Activated CD4-positive, CD25-positive, alpha-beta regulatory T cell (primary cell): ENCODE measurements at places on chromosomes 16 and 17.

DNA sequence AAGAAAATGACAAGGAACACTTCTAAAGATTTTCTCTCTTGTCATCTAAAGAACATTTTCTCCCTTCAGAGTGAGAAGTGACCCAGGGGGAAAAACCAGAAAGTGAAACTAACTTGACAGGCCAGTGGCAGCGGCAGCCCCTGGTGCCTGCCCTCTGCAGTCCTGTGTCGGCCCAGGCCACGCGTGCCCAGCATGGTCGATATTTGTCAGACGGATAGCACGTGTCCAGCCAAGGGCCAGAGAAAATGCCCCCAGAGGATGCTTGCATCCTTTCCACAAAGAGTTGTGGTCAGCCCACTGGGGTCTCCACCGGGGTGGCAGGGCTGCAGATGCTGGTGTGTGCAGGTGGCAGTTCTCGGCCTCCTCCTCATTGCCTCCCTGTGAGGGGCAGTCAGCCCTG, 176.6 kb downstream of the RAB11FIP4 start:
- no peak for DNase-seq

DNA sequence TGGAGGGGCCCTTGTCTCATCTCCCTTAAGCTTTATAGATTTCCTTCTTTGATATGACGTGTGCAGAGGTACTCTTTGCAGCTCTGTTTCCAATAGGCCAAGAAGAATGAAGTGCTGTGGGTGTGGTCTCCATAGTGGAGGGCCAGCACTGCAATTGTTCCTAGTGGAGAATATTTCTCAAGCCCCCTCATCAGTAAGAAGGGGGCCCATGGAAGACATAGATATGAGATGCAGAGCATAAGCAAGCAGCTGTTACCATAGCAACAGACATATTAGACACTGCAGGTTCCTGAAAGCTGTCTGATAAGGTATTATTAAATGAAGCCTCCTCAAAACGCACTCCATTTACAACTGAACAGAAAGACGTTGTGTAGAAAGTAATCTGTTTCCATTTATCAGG, 240.7 kb downstream of the ZFHX3 start:
- no peak for DNase-seq

- DNase-seq, result no peak
These were observed 24.2 kb downstream of the KATNB1 start for GRCh38 chr16:57759541-57760356.

GRCh38 chr16:78200623-78201096, 101.2 kb downstream of the WWOX start:
- DNase-seq, result no peak

DNA sequence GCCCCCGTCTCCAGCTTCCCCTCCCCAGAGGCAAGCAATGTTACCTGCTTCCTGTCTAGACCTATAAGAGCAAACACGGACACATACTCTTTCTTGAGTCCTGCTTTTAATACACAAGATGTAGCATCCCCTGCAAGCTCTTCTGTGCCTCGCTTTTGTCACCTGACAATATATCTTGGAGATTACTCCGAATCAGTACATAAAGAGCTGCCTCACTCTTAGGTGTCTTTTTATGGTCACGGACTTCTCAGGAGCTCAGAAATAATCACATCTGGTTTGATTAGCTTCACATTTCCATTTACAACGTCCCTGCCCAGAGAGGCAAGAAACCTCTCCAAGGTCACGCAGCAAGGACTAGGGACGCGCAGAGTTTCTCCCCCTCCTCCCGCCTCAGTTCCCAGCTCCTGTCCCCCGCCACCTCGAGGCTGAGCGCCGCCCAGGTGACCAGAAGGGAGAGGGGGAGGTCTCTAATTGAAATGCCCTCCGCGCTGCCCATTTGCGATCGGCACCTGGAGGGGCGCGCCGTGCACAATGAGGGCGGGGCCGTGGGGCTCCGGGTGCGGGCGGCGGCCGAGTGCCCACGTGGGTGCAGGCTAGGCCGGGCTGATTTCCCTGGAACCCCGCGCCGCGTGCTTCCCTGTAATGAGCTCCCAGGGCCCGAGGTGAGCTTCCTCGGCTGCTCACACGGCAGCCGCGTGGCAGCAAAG, 13.8 kb upstream of the SEZ6 start:
- DNase-seq, result no peak

DNA sequence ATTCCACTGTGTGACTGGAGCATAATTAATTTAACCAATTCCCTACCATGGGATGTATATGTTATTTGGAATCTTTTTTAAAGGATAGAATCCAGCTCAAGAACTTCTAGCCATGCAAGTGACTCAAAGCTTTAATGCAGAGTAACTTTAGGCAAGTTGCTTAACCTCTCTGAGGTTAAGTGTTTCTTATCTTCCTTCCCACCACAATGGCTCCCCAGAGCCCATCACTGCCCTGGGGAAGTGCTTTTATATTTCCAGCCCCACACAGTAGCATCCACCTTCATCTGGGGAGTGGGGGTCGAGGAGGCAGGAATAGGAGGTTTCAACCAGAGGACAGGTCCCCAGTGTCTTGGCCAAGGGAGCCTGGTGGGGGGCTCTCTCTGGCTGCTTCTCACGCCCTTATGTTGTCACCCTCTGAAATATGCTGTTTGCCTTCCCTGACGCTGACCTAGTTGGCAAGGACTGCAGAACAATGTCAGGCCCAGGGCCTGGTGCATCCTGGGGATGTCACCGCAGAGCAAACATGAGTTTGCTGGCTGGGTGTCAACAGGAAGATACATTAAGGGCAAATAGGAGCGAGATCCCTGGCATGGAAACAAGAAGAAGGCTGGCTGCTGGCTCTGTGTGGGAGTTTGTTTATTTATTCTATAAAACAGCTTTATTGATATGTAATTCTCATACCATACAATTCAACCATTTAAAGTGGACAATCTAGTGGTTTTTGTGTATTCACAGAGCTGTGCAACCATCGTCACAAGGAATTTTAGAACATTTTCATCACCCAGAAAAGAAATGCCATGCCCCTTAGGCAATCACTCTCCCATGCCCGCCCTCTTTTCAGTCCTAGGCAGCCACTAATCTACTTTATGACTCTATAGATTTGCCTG, 46.6 kb upstream of the WSB1 start:
- DNase-seq, result no peak
